ENCODE measurements at places on chromosomes 2 and 18. TPM values are rescaled to one million over a fixed set of nuclear protein-coding genes. Genes with fewer than 3 reads are reported as not detected.

DNA sequence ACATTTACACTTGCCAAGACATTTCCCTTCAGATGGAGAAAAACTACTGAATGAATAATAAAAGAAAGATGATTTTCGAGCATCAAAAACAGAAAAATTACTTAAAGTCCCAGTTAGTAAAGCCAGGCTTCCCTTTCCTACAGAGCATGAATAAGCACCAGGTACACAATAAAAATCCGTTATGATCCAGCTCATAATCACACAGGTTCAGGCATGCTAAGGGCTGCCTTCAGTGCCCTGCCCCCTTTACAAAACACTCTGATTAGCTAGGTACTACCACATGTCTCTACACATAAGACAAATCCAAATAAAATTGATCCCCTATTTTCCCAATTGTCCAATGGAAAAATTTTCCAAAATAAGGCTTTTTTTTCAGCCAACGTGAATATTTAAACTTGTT is 413.2 kb upstream of the LRATD1 start:
- DNase-seq: no peak

- no peak for DNase-seq
These were observed 21.8 kb upstream of the CD226 start for GRCh38 chr18:69969491-69969890.

DNA sequence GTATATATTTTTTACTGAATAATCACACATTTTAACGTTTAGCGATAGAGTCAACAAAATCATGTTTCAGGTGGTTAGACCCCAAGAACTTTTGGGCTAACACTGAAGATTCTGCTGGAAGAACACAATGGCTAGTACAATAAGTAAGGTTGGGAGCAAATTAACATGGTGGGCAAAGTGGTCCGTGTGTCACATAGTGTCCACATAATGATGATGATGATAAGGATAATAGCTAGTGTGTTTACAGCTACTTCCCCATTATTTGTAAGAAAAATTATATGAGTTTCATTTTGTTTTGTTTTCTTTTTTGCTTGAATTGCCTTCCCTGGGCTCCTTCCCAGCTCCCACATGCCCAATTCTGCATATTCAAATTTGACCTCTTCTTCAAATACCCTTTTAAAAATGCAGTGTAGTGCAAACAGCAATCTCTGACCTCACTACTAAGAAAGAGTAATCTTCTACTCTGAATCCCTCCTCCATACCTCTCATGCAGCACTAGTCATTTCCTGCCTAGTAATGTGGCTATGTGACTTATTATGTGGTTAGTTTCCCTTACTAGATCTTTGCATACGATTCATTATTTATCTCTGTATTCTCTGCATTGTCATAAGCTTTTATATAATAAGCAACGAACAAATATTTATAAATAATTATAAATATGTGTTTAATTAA is 16.9 kb upstream of the VPS54 start:
- DNase-seq: no peak

- DNase-seq: no peak
These were observed 24.5 kb upstream of the LCLAT1 start for GRCh38 chr2:30422444-30423040.

Gene FMNL2
- 38.5 TPM for total RNA-seq

Gene CHRNG
- total RNA-seq: not detected
